NCI-H1048 (cell line): ENCODE measurements at places on chromosomes 1 and 21.

DNA sequence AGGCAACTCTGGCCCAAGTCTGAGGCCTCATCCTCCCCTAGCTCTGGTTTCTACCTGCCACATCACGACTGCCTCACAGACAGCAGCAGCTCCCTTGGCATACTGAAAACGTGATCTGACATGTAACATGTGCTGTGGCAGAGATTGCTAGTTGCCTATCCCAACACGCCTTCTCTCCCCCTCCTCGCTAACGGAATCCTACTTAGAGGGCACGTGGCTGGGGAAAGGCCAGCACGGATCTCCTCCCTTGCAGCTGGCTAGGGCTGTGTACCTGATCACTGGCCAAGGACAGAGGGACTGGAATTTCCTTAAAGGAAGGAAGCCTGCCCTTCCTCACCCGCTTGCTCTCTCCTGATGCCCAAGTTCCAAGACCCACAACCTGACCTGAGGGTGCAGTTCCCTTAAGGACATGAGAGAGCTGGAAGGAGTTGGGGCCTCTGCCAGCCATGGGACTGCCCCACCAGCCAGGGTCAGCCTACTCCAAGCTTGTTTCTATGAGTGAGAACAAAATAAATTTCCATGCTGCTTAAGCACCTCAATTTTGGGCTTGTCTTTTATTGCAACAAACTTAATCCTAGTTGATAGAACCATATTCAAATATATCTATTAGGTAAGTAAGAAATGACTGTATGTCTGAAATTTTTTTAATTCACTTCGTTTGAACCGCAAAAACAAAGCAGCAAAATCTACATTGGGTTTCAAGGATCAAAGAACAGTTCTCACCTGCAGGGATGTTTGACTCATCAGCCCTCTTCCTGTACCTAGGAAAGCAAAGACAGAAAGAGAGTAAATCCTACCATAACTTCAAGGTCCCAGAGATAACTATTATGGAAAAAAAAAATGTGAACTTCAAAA is 7.2 kb downstream of the SETD4 start:
- DNase-seq: no peak

DNA sequence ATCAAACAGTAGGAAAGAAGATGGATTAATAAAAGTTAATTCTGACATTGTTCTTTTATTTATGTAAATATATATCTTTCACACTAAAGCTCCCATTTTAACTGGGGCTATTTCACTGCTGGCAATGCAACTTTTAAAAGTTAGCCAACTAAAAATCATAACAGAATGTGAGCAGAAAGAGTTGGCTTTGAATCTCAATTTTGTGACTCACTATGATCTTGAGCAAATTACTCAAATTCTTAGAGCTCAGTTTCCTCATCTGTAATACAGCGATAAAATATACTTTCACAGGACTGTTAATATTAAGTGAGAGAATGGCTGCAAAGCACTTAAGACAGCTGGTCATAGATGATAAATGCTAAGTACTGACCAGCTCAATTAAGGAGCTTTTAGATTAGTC is 10.8 kb downstream of the EFCAB14 start:
- DNase-seq: no peak

DNA sequence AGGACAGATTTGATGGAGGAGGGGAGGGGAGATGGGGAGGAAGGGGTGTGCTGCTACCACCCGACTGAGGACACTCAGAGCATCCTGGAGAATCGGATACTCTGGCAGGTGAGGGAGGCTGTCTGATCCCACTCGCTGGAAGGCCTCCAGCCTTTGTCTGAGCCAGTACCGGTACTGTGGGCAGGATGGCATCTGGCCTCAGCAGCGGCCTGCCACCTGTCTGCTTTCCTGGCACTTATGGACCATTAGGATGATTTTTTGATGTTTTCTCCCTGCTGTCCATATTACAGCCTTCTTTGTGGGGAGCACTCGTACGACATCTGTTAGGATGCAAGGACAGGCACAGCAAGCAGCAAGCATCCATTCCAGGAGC is 11.5 kb downstream of the ATP2B4 start:
- DNase-seq: no peak

DNA sequence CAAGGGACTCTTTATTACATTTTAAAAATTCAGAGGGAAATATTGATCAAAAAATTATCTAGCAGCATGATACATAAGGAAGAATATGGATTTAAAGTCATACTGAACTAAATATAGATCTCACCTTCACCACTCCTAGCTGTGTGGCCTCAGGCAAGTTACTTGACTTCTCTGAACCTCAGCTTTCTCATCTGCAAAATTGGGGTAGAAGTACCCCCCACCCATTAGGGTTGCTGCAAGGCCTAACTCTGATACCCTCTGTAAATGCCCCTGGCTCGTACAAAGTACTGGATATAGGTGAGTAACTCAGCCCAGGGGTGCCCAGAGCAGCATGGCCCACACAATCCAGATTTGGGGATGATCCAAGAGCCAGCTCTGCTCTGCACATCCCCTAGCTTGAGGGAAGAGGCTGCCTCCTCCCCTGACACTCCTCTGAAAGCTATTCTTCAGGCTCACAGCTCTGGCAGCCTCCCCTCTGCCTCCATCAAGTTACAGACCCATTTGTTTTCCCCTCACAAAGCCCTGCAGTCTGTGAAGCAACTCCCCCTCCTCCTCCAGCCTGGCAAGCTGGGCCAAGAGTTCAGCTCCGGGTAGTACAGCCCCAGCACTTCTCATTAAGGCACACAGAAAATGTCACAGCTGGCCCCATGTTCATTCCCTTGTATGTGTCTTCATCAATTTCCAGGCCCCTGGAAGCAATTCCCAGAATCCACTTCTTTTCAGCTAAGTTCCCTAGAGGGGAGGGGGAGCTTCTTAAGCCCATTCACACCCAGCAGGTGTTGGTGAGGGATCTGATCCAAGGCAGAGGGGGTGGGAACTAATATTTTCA is 143.7 kb downstream of the PLPP3 start:
- DNase-seq: no peak

- no peak for DNase-seq
Observed at GRCh38 chr1:204921855-204922516, 51.3 kb downstream of the NFASC start.

DNA sequence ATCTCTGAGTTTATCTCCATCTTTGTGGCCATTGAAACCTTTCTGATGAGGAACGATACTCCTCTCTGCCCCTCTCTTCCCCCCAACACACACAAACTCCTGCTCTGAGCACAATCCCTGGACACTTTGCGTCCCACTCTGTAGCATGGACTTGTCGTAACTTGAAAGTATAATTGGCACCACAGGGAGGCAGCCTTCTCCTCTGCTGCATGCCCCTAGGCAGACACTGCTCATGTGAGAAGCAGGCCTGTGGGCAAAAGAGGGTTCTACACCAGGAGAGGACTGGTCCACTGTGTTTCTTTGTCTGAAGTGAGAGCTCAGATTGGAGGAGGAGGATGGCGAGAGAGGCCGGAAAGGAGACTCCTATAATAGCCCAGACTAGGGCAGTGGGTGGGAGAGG is 3.8 kb upstream of the PARS2 start:
- DNase-seq: no peak

- DNase-seq: no peak
Observed at GRCh38 chr21:29155118-29155932, 24.9 kb downstream of the MAP3K7CL start.

DNA sequence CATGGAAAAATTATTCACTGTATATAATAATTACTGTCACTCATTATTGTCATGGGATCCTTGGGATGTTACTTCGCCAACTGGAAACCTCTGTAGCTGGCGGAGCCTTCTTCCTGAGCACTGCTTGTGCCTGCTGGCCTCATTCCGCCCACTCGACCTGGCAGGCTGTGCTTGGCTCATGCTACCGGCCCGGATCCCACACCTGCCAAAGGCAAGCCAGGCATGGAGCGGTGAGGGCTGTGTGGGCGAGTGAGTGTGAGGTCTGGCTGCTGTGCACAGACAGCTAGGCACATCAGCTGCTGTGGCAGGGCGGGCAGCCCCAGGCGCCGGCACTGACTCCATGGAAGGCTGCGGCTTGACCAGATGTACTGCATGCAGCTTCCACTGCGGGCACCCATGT is 78.4 kb downstream of the DISP1 start:
- no peak for DNase-seq

GRCh38 chr21:44874497-44875315 is 1.2 kb upstream of the PTTG1IP start:
- DNase-seq: no peak

DNA sequence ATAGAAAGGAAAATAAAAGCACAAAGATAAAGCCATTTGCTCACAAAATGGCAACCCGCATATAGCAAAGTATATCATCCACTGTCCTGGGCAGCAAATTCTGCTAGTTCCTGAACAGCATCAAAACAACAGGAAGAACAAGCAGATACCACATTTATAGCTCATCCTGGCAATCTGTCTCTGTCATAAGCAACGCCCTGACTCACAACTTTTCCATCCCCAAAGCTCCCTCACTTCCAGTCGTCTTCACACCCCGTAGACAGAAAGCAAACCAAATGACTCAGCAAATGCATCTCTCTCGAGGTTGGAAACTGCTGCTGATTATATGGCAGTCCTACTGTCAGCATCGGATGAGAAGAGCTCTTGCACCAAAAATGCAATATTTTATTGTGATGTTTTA is 65.8 kb downstream of the AK5 start:
- DNase-seq: no peak

DNA sequence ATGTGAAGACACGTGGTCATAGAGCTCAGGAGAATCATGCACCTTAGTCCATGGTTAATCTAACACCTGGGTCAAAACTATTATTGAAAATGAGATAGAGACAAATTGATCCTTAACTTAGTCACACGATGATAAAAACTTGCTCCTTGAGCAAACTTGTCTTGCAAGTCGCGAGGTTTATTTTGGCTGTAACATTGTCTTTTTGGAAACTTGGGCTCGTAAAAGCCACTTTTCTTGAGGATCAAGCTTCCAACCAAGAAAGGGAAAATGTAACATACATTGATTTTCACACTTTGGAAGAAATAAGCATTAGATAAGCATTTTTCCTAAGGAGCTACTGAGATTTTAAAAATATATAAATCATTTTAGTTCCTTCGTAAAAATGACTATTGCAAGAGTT is 19.9 kb upstream of the CENPF start:
- no peak for DNase-seq

GRCh38 chr1:76729142-76729541 is 138.1 kb upstream of the ST6GALNAC5 start:
- DNase-seq: no peak

DNA sequence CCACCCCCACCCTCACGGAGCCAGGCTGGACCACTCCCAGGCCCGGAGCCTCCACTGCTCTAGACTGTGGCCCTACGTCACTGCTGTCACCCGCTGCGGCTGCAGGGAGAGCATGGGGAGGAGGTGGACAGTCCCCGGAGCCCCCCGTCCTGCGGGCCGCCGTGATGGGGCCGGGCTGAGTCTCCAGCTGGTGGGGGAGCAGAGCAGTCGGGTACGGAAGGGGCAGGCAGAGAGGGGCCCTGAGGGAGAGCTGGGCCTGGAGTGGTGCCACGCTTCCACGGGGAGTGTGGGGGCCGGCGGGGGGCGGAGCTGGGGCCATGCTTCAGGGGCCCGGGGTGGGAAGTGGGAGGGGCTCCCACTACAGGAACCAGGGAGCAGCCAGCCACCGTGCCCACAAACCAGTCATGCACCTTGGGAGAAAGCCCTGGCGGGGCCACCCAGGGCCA is 98.9 kb upstream of the KCNK1 start:
- no peak for DNase-seq

- no peak for DNase-seq
Observed at GRCh38 chr1:94462606-94463005, 44.4 kb downstream of the ABCD3 start.

GRCh38 chr1:109994654-109995053 is 10.1 kb downstream of the AHCYL1 start:
- DNase-seq: no peak

GRCh38 chr21:14263879-14264278 is 47.9 kb downstream of the RBM11 start:
- DNase-seq: no peak

DNA sequence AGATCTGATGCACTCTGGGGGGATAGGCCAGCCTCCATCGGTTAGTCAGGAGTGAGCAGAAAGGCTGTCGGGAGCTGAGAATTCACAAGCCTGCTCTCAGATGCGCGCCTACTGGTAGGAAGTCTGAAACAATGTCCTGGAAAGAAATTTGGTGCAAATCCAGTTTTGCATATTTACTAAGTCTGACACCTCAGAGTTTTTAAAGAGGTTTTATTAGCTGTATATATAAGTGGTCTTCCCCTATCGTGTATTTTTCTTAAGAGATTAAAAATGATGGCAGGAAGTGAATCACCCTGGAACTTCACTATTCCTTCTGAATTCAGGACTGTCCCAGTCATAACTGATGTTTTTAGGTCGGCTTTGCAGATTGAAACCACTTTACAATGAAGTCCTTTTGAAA is 99.8 kb upstream of the C1orf105 start:
- DNase-seq: no peak

DNA sequence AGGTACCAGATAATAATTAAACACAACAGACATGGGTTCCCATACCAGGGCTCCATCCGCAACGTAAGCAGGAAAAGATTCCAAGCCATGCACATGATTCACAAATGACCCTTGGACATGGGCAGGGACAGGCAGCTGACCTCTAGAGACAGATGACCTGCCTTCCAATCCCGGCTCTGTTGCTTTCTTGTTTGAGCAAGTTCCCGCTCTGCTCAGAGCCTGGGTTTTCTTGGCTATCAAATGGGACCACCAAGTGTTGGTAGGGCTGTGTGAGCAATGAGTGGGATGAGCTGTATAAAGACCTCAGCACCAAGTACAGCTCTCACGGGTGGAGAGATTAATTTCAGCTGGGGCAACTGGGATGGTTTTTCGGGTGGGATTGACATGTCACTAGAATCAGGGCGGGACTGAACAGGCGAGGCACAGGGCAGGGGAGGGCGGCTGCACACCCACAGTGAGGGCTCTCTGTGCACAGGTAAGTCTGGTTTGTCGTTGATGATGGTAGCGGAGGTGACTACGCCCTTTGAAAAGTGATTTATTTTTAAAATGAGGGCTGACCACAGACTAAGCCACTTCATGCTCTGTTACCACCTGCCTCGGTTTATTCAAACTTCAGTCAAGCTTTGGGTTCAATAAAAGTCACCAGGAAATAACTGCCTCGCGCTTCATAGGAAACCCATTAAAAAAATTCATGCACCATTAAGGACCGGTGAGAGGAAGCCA is 57.5 kb upstream of the IFFO2 start:
- no peak for DNase-seq

- no peak for DNase-seq
Observed at GRCh38 chr1:108572182-108572581, 12.3 kb downstream of the EEIG2 start.

GRCh38 chr1:173043253-173043652 is 7.5 kb downstream of the TNFSF18 start:
- DNase-seq: no peak

- DNase-seq: no peak
Observed at GRCh38 chr1:85406887-85407533, 57.9 kb downstream of the DDAH1 start.

DNA sequence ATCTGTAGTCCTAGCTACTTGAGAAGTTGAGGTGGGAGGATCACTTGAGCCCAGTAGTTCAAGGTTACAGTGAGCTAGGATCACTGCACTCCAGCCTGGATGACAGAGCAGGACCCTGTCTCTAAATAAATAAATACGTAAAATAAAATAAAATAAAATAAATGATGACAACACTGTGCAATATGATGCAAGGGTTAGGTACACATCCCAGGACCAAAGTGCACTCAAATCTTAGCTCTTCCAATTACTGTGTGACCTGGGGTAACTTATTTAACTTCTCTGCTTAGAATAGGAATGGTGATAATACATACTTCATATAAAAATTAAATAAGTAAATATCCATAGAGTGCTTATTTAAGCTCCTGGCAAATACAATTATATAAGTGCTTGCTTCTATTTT is 53.5 kb downstream of the LPAR3 start:
- DNase-seq: no peak
